ENCODE measurements at places on chromosomes 6 and 20. TPM values are rescaled to one million over a fixed set of nuclear protein-coding genes. Genes with fewer than 3 reads are reported as not detected.

DNA sequence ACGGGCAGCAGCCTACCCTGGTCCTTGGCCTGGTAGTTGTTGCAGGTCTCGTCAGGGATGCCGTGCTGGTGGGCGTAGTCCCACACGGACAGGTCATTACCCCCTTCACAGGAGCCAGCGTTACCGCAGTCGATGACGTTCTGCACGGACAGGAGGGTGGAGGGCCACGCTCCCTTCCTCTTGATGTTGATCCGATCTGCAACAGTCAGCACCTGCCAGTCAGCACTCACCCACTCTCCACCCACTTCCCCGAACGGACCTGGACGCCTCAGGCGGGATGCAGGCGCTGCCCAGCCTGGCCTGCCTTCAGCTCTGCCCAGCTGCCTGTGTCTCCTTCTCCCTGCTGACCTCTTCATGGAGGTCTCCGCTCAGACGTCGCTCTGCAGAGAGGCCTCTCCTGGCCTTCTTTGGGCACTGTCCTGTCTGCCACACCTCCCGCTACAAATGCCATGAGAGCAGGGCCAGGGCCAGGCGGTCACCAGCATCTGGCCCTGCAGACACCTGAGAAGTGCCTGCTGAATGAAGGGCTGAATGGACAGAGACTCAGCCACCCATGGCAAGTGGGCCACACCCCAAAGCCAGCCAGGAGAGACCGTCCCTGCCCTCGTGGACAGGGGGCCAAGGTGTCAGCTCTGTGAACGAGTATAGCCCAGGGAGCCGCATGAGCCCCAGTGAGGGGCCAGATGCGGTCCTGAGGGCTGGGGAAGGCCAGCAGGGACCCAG is 5.4 kb downstream of the CTSZ start:
- H3K36me3 ChIP-seq: no peaks in the 10 kb centered on the region
- H3K4me3 ChIP-seq: no peak overlapping the region
- no peaks in the 10 kb centered on the region for H3K27me3 ChIP-seq
- DNase-seq: no peak
- H3K4me1 ChIP-seq: peaks cover 9% of the 10 kb centered on the region

GRCh38 chr20:59518881-59519706 is 85.2 kb upstream of the PHACTR3 start:
- no peak overlapping the region for H3K27ac ChIP-seq
- H3K36me3 ChIP-seq: no peaks in the 10 kb centered on the region
- H3K4me3 ChIP-seq: no peak overlapping the region
- peaks cover 43% of the 10 kb centered on the region for H3K27me3 ChIP-seq
- no peaks in the 10 kb centered on the region for H3K4me1 ChIP-seq

DNA sequence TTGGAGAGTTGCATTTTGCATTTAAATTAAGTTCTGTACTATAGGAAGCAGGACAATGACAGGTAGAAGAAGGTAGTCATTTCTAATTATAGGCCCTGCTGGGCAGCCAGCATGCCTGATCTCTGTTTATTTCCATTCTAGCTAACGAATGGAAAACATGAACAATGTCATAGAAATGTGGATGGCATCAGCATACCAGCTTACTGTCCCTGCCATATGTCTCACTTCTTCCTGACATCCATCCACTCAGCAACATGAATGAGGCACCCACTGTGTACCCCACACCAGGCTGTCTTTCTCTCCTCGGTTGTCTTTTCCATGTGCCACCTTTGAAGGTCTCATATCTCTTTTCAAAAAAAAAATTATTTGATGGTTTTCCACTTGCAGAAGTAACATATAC is 11.1 kb downstream of the ADTRP start:
- H3K27ac ChIP-seq: no peak overlapping the region
- H3K36me3 ChIP-seq: no peaks in the 10 kb centered on the region
- DNase-seq: no peak
- H3K4me3 ChIP-seq: no peak overlapping the region
- H3K27me3 ChIP-seq: no peaks in the 10 kb centered on the region

GRCh38 chr20:21505161-21505809 is 8.6 kb downstream of the NKX2-2 start:
- DNase-seq: peak; percentile 85
- H3K36me3 ChIP-seq: no peaks in the 10 kb centered on the region
- H3K4me1 ChIP-seq: peaks cover 7% of the 10 kb centered on the region
- no peak overlapping the region for H3K27ac ChIP-seq

DNA sequence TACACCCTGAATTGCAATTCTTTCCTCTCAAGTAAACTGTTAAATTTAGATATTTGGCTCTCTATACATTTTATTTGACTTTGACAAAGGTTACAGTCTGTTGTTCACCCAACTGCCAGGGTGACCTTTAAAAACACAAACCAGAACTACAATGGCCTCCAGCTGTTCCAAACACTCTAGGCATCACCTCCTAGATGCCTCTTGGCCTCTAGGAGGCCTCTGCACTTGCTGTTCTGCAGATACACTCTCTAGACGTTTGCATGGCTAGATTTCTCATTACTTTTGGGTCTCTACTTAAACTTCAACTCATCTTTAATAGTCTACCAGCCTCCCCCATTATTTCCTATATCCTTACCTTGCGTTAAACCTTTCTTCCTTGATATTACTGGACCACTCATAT is 102.8 kb upstream of the BEND3 start:
- H3K4me1 ChIP-seq: peaks cover 16% of the 10 kb centered on the region
- DNase-seq: no peak
- no peaks in the 10 kb centered on the region for H3K27me3 ChIP-seq
- H3K36me3 ChIP-seq: no peaks in the 10 kb centered on the region
- H3K4me3 ChIP-seq: no peak overlapping the region
- peak overlapping the region; percentile 43 for H3K27ac ChIP-seq

BACH2 gene
- total RNA-seq: 7.1 TPM

DNA sequence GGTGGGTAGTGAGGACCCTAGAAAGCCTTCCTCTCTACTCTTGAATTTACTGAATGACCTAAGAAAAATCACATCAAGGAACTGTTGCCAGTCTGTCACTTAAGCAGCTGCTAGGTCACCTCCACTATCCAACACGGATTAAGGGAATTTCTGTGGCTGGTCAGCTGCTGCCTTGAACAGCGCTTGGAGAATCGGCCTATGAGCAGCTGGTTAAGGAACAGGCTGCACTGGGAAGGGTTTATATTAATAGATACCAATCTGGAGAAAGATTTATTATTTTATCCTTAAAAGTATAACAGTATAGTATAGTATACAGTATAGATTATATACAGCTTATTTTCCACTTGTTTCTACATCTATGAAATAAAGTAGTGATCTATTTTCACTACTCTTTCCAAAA is 6.5 kb downstream of the PTPRK start:
- no peaks in the 10 kb centered on the region for H3K36me3 ChIP-seq
- DNase-seq: no peak
- H3K27ac ChIP-seq: no peak overlapping the region
- no peaks in the 10 kb centered on the region for H3K27me3 ChIP-seq
- H3K4me3 ChIP-seq: no peak overlapping the region
- H3K4me1 ChIP-seq: peaks cover 33% of the 10 kb centered on the region

DNA sequence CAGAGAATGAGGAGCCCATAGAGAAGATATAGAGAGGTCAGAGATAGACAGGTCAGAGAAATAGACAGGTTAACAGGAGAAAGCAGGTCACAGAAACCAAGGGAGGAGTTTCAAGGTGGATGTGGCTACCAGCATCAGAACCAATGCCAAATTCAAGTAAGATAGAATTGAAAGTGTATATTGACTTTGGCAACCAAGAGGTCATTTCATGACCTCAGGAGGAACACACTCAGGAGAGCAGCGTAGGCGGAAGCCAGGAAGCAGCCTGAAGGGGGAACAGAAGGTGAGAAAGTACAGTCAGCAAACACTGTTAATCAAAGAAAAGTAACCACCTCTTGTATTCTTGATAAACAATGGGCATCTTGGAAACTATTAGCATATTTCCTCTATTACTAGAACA is 33.9 kb upstream of the ALDH8A1 start:
- H3K4me3 ChIP-seq: no peak overlapping the region
- no peaks in the 10 kb centered on the region for H3K4me1 ChIP-seq
- H3K27me3 ChIP-seq: no peaks in the 10 kb centered on the region
- no peak overlapping the region for H3K27ac ChIP-seq
- DNase-seq: no peak

- no peaks in the 10 kb centered on the region for H3K27me3 ChIP-seq
- no peaks in the 10 kb centered on the region for H3K36me3 ChIP-seq
- DNase-seq: no peak
- H3K4me3 ChIP-seq: no peak overlapping the region
Measured at GRCh38 chr20:43631598-43631997, 35.3 kb upstream of the MYBL2 start.

MAD2L1BP gene
- total RNA-seq: 47.6 TPM

RAET1L gene
- not detected for total RNA-seq

- no peak overlapping the region for H3K4me3 ChIP-seq
- no peaks in the 10 kb centered on the region for H3K4me1 ChIP-seq
- no peak overlapping the region for H3K27ac ChIP-seq
- H3K36me3 ChIP-seq: no peaks in the 10 kb centered on the region
- no peaks in the 10 kb centered on the region for H3K27me3 ChIP-seq
Measured at GRCh38 chr6:127367023-127367375, 23.6 kb upstream of the ECHDC1 start.

CNPY3 gene
- 71.8 TPM for total RNA-seq

- peak; percentile 94 for DNase-seq
- peak within 1 kb of the TSS; percentile 99 for H3K27ac ChIP-seq
- H3K27me3 ChIP-seq: no peaks in the 10 kb centered on the region
Measured at GRCh38 chr6:31736021-31736767, at the start of gene CLIC1. Gene CLIC1, minus strand, starts transcription at chr6:31736530. Its CDS starts 230 bp downstream, at chr6:31736300.

GRCh38 chr6:125858427-125859320 is 67.9 kb downstream of the NCOA7 start:
- H3K27me3 ChIP-seq: no peaks in the 10 kb centered on the region
- H3K4me3 ChIP-seq: no peak overlapping the region
- no peak overlapping the region for H3K27ac ChIP-seq

SLC18B1 gene
- 28.8 TPM for total RNA-seq

DNA sequence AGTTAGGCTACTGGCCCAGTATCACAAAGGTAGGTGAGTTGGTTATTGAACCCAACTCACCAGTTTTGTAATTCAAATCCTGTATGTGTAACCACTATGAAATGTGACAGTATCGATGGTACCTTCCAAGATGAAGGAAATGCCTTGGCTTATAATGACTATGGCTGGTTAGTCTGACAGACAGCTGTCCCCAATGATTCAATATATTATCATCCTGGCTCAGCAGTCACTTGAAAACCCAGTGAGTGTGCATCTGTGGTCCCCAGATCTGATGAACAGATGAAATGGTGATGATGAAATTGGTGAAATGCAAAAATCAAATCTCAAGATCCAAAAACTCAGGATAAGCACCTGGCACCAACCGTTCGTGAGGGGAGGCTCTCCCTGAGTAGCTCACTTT is 54.8 kb downstream of the TNFRSF21 start:
- H3K27me3 ChIP-seq: no peaks in the 10 kb centered on the region
- H3K27ac ChIP-seq: no peak overlapping the region
- H3K36me3 ChIP-seq: no peaks in the 10 kb centered on the region
- H3K4me3 ChIP-seq: no peak overlapping the region

BTN2A1 gene
- 21.4 TPM for total RNA-seq

DNA sequence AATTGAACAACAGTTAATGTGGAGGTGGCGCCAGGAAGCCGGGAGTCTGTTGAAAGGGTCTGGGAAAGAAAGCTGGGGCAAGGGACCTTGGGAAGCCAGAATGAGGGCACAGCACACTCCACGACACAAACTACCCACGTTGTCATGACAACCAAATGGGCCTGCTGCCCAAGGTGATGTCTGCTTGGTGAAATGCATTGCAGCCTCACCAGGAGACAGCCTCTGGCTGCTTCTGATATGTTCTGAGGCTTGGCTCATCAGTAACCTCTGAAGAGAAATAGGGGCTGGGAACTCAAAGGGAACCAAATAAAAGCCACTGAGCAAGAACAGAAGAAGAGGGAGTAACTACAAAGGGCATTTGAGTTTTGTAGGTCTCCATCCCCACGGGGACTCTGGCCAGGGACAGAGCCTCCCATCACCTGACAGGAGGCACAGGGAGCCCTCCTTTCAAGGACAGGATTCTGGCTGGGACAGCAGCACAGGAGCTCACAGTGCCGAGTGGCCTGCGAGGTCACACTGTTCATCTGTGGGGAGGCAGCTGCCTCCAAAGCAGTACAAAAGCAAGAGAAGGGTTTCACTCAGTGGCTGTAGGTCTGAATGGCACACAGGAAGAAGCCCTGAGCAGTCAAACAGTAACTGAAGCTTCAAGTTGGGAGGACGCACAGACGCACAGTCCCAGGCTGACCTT is 44.6 kb upstream of the KCNK16 start:
- no peak for DNase-seq
- H3K27ac ChIP-seq: no peak overlapping the region
- H3K36me3 ChIP-seq: no peaks in the 10 kb centered on the region

LCA5 gene
- total RNA-seq: 5.6 TPM

DNA sequence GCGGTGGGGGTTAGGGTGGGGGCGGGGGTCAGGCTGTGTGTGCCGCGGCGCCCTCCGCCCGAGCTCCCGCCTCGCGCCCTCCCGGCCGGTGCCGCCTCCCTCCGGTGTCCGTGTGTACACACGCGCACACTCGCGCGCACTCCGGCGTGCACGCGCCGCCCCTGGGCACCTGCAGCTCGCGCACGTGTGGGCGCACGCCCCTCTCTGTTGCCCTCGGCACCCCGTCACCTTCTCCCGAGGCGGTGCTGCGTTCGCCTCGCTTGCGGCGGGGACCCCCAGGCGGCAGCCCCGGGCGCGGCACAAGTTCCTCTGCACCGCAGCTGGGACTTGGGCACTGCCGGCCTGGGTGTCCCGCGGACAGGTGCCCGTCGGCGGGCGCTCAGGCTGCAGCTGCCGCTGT is 525 bp downstream of the MACROD2 start:
- H3K27me3 ChIP-seq: no peaks in the 10 kb centered on the region
- peak overlapping the region; percentile 90 for H3K4me3 ChIP-seq

- no peak for DNase-seq
- H3K36me3 ChIP-seq: no peaks in the 10 kb centered on the region
- no peaks in the 10 kb centered on the region for H3K4me1 ChIP-seq
Measured at GRCh38 chr20:8304124-8304816, 172.2 kb downstream of the PLCB1 start.

- no peaks in the 10 kb centered on the region for H3K27me3 ChIP-seq
- H3K4me3 ChIP-seq: no peak overlapping the region
- no peaks in the 10 kb centered on the region for H3K36me3 ChIP-seq
- H3K4me1 ChIP-seq: peaks cover 22% of the 10 kb centered on the region
- DNase-seq: no peak
- H3K27ac ChIP-seq: no peak overlapping the region
Measured at GRCh38 chr20:47300071-47300470, 56.4 kb downstream of the ZMYND8 start.

STMND1 gene
- total RNA-seq: 0.27 TPM

NUDT3 gene
- 20.4 TPM for total RNA-seq

DNA sequence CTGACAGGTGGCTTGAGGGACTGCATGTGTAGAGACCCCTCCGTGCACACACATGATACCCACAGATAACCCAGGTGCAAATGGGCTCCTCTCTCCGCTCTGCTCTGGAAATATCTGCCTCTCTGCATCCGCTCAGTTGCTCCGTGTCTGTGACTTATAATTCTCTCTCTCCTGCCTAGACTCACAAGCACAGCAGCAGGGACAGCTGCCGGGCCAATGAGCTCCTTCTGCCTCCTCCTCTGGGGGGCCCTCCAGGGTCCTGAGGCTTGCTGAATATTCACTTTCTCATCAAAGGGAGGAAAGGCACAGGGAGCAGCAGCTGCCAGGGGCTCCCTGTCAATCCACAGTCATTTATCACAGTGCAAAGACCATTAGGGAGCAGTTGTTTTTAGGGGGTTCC is 24.1 kb downstream of the LRFN2 start:
- H3K4me3 ChIP-seq: no peak overlapping the region
- H3K27me3 ChIP-seq: peaks cover 3% of the 10 kb centered on the region
- no peak overlapping the region for H3K27ac ChIP-seq
- DNase-seq: no peak
- H3K4me1 ChIP-seq: no peaks in the 10 kb centered on the region
- H3K36me3 ChIP-seq: no peaks in the 10 kb centered on the region

Data from hepatocyte (in vitro differentiated cells).